ENCODE measurements at places on chromosomes 16 and 17.

DNA sequence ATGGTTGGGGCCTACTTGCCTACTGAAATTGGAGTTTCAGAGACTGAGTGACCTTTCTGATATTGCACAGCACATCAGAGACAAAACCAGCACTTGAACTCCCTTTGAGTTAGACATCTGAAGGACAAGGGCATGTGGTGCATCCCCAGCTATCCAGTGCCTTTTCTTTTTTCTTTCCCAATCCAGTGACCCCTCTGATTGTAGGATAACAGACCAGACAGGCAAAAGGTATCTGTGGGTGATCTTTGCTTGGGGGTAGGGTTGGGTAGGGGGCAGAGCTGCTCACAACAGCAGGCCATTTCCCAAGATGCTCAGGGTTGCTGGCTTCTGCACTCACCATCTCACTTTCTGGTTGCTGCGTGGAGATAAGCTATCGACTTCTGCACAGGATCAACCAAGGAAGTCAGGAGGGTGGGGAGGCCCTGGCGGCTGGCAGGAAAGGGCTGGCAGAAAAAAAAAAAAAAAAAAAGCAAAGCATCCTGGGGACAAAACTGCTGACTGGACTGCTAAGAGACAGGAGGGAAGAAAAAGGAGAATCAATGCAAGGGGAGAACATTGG, 42.2 kb downstream of the HOXB1 start:
- peak; percentile 87 for DNase-seq

DNA sequence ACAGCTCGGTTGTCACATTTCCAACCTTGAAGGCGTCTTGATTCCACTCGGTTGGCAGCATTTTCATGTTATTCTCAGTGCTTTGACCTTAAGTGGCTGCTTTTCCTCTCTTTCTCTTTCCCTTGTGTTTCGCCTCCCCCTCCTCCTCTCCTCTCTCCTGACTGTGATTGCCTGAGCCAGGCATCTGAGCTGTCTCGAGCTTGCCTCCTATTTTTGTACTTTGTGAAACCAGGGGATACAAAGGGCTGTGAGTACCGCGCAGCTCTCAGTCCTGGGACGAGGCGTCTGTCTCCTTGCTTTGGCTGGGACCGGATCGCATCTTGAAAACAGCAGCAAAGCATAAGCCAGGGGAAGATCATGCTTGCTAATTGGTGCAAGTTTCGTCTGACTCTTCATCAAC, 48.8 kb upstream of the SDK2 start:
- DNase-seq, result no peak

DNA sequence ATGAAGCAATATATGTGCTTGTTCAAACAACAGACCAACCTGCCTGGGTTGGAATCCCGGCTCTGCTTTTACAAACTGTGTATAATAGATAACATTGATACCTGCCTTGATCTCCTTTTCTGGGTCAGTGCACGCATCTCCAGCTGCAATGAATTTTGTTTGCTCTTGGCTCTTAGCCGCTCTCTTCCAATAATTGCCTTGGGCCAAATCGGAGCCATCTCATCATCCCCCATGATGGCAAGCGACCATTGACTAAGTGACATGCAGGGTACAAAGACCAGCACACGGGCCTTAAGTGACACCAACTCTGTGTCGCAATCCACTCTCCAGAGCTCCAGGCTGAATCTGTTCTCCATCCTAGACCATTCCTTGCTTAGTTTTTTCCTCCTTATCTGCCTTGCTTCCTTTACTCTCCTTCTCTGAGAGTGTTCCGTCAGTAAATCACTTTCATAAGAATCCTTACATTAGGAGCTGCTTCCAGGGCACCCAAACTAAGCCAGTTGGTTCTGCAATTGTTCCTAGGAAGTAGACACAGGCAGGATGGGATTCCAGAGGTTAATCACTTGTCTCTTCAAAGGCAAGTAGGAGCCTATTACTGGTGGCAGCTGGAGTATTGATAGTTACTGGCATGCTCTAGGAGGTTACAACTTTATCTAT, 134.2 kb downstream of the ABCA8 start:
- DNase-seq, result no peak

DNA sequence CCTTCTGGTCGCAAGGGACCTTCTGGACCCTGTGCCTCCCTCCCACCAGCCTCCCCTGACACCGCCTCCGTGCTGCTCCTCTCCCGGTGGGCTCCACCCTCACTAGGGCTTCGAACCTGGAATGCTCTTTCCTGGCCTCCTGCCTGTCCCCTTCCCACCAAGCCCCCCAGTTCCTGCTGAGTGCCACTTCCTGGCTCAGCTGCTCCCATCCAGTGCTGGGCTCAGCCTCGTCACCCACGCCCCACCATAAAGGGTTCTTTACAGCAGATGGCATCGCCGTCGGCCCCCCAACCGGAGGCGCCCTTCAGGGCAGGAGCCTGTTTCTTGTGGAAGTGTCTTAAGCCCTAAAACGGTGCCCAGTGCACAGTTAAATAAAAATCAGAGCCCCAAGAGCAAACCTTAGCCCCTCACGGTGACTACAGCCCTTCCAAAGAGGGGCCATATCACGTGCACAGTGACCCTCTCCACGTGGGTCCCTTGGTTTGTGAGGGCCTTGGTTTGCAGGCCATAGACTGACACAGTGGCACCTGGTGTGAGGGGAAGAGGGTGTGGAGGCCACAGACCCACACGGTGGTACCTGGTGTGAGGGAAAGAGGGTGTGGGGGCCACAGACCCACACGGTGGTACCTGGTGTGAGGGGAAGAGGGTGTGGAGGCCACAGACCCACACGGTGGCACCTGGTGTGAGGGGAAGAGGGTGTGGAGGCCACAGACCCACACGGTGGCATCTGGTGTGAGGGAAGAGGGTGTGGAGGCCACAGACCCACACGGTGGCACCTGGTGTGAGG, 111.4 kb downstream of the METRNL start:
- no peak for DNase-seq

DNA sequence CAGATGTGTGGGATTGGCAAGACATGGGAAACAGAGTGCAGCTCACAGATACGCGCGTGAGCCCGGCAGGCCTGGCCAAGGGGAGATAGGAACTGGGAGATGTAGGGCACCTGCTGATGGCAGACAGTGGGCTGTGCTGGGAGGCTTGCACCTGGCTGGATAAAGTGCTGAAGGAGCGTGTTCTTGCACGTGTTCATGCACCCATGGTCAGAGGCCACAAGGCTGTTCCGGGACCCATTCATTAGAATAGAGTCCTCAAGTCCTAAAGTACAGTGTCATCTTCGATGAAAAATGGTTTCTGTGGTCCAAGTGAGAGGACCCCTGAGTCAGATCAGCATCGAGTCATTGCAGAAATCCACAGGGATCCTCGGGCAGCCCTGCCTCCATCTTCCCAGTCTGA, 236.4 kb downstream of the CCDC182 start:
- DNase-seq, result no peak
